ENCODE measurements at places on chromosomes 12 and 14. TPM values are rescaled to one million over a fixed set of nuclear protein-coding genes. Genes with fewer than 3 reads are reported as not detected.

POP5 gene
- total RNA-seq, result 84.4 TPM

GRCh38 chr12:89695830-89696229 lies 12.8 kb downstream of the ATP2B1 start:
- no peak for DNase-seq

DNA sequence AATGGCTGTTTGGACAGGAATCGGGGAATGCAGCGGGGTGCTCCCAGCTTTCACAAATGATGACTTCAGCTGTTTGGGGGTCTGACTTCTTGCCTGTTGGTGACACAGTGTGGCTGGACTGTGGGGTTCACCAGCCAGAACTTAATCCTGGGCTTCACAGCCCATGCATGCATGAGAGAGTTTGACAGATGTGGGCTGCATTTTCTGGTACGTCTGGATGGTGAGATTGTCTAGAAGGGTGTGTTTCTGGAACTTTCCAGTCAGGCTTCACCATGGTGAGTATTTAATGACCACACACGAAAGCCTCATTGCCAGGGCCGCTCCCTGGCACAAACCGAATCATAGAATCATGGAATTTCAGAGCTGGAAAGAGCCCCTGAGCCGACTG lies 29.6 kb downstream of the CHST11 start:
- no peak for DNase-seq

HECTD4 gene
- total RNA-seq, result 70.2 TPM

DNA sequence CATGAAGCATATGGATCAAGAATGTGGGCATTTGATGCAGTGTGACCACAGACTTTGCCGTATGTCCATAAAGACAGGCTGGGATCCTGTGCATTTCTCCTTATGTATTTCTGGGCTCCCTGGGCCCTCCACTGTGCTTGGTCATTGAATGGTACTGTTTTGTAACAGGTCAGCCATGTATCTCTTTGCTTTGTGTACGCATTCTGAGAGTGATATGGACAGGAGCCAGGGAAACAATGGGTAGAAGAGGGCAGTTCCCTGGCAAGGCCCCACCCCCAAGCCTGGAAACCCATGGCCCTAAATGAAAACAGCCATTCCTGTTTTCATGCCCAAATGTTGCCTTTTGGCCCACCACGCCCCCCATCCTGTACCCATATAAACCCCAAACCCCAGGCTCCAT lies 15.2 kb upstream of the FBXO34 start:
- DNase-seq, result no peak

DNAI7 gene
- 0.47 TPM for total RNA-seq

PSME2 gene
- total RNA-seq, result 288 TPM

DNA sequence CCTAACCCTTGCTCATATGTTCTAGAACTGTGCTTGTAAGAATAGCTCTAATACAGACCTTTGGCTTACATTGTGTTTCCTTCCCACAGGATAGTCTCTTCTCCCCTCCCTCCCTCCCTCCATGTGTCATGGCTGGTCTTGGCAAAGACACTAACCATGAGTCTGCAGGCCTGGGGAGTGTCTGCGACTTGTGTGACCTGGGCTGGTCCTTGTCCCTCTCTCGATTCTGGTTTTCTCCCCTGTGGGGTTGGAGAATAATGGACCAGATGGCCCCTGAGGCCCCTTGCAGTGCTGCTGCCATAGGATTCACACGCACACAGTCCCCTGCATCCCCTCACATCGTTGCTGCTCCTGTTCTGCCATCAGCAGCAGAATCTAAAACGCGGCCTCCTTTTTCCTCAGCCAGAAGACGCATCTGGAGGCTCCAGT lies 30.3 kb downstream of the DEGS2 start:
- DNase-seq, result no peak

ESPL1 gene
- 31.1 TPM for total RNA-seq

GRCh38 chr12:13167226-13167625 lies 29.3 kb upstream of the EMP1 start:
- DNase-seq, result peak; percentile 37

GRCh38 chr12:113475451-113476175 lies 3.9 kb upstream of the LHX5 start:
- DNase-seq, result no peak

DNA sequence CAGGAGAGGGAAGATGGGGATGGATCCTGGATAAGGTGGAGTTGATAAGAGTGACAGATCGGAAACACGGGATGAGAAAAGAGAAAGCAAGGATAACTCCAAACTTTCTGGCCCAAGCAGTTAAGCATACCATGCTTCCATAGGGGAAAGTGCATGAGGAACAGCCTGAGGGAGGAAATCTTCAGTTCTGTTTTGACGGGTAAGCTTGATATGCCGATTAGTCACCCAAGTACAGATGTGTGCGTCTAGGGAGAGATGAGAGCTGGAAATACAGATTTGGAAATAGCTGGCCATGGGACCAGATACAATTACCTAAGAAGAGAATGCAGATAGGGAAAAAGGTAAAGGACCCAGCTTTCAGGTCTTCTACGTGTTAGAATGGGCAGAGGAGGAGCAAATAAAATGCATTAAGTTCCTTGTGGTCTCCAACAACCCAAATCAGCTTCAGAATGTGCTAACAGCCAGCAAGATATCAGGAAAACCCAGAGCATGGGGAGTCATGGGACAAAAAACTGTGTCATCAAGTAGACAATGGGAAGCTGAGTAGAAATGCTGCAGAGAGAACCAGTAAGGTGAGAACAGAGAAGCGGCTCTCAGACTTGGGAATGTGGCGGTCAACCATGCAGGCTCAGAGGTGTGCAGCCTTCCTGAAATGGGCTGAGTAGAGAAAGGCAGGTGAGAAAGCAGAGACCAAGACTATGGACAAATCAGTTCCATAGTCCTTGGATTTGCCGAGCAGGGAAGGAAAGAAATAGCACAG lies 56.3 kb downstream of the PPP1R36 start:
- DNase-seq, result no peak

DNA sequence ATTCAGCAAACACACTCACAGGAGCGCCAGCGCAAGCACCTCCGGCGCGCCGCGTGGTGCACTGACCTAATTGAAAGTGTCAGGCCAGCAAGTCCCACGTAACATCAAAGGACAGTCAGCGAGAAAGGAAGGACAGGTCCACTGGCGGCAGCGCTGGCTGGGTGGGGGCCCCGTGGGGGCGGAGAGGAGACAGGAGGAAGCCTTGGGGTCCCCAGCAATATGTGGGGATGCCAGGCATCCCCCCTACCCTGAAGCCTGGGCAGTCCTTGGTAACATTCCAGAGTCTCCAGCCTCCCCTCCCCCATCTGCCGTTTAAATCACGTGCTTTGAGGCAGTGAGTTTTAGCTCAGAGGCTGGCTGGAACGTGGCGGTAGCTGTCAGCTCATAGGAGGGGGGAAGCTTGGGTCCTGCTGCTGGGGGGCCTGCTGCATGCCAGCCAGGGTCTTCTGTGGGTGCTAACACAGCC lies 159.2 kb downstream of the CALM1 start:
- no peak for DNase-seq

DNA sequence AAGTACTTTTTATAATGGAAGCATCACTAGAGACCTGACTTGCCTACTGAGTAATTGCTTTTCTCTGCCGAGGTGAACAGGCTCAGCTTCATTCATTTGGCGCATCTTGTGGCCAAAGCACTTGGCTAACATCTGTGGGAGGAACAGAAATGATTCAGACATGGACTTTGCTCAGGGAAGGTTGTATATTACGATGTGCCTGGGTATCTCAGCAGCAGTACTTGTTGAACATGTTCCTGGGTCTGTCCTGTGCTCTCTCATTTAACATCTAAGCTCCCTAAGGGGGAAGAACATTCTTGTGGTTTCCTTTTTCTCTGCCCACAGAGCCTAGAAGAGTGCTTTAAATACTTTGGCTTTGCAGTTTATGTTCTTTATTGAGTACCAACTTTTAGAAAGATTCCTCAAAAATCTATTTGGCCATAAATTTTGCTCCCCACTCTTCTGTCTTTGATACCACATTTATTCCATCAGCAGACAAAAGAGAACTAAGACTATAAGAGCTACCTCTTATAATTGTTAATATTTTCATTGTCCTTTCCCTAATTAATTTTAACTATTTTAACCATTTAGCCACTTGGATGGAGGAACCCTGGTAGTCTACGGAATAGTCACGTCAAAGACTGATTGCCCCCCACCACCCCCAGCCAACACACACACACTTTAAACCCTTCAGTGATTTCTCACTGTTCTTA lies 101.2 kb upstream of the EGLN3 start:
- peak; percentile 67 for DNase-seq

GRCh38 chr12:110349514-110350151 lies 53.9 kb downstream of the ANAPC7 start:
- DNase-seq, result no peak

DNA sequence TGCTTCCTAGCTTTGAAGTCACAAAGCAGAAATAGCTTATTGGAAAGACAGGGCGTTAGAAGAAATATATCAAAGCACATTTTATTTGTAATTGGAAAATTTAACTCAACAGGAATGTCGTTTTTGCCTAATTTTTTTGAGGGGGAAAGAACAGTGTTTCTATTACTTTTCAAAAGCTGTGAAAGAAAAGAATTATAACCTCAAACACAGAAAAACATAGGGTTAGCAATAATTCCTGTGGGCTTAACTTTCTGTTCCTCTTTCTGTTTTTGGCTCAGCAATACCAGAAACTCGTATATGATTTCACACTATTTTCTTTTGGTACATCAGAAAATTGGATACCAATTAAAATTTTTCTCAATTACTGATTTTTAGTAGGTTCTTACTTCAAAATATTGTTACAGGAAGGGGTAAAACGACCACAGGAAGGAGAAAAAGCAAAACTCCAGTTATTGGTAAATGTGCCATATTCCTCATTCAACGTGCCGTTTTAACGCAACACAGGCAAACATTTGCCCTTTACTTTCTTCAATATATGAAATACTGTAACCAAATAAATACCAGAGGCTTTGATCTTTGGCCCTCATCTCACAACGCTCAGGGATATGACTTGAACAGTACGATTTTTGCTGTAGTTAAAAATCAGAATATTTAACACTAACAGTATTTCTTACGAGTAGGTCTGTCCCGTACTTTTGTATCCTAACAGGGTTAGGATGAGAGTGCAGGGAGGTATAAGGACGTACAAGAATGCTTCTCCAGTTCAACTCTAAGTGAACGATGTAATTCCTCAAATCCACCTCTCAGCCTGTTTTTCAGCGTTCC lies 1.3 kb upstream of the RNU6-7 start:
- no peak for DNase-seq

AQP2 gene
- not detected for total RNA-seq

DNA sequence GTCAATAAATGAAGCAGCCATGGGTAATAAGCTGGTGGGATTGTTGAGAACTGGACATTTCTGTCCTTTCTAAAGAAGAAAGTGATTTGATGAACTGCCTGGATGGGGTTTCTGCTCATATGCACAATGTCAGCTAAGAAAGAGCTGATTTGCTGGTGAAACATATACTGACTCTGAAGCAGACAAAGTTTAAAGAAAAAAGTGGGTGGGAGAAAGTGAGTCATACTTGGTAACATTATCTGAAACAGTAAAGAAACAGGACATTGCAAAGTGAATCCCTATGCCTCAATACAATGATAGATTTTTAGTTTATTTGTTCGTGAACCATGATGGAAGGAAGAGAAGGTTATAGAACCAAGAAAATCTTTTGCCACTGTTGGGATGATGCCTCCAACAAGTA lies 95.6 kb upstream of the DNM1L start:
- no peak for DNase-seq

GRCh38 chr12:45623221-45623620 lies 106.3 kb upstream of the ARID2 start:
- no peak for DNase-seq

B4GALNT3 gene
- total RNA-seq, result 19.3 TPM

- DNase-seq, result peak; percentile 66
Measured at GRCh38 chr12:77685112-77685511, 145.6 kb upstream of the NAV3 start.

P2RX7 gene
- total RNA-seq, result not detected

DNA sequence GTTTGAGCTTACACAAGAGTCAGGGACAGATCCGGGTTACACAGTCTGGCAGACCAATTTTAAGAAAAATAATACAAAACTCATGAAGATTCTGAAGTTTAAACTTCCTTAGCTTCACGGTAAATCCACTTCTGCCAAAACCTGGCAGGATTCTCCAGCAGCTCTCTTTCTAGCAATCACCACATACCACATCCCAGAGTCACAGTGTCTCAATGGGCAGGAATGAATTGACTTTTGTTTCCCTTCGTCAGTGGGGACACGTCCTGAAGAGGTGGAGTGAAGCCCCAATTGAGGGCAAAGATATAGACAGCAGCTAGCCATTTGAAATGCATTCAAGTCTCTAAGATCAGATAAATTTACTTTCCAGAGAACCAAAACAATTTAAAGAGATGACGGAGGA lies 117.1 kb upstream of the ARHGAP5 start:
- no peak for DNase-seq

DNA sequence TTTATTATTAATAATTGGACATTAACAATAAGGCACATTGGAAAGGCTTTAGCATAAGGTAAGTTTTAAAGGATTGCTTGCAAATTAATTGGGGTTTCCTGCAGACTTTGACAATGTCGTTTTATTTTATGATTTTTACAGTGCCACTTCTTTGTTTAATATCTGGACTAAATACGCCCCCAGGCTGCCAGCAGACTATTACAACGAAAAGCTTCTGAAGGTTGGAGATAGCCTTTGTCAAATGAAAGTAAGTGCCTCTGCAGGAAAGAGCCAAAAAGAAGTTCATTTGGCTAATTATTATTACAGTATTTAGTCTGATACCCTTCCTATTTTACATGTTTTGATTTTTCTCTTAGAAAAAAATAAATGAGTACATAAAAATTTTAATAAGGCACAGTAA lies 11.3 kb downstream of the CFAP54 start:
- DNase-seq, result peak; percentile 7

ANKRD52 gene
- total RNA-seq, result 45.3 TPM

DNA sequence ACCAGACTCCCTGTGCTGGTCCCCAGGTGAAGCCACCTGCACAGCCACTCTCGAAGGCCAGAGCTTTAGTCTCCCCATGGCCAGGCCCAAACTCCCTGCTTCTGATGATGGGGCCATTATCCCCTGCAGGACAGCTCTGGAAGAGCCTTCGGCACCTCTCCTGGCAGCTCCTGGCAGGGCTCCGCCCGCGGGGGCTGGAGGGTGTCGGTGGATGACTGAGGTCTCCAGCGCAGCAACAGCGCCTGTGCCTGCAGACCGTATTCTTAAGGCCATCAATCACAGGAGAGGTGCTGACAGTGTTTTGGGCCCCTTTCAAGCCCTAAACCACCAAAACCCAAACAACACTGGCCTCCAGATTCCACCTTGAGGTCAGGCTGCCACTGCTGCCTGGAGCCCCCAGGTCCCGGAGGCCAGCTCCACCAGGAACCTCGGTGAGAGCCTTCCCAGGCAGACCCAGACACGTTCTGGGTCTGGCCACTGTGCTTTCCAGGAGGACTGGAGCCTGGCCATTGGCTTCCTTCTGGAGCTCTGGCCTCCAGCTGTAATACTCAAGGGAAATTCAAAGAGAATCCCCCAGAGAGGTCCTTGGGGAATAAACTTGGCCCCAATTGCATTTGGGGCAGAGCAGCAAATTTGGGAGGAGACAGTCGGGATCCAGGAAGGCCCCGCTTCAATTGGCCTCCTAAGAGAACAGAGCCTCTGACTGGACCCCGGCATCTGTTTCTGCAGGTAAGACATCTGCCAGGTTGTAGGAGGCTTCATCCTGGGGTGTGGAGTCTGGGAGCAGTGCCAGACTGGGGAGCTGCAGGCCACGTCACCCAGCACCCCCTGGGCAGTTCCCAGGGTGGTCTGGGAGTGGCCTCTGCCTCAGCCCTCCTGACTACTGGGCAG lies 210.6 kb upstream of the RTL1 start:
- DNase-seq, result no peak

- no peak for DNase-seq
Measured at GRCh38 chr12:116529686-116530085, 29.5 kb upstream of the MAP1LC3B2 start.

POLE2 gene
- total RNA-seq, result 14.2 TPM

Data from Calu3 (cell line).